ENCODE measurements at places on chromosomes 3 and 15.

DNA sequence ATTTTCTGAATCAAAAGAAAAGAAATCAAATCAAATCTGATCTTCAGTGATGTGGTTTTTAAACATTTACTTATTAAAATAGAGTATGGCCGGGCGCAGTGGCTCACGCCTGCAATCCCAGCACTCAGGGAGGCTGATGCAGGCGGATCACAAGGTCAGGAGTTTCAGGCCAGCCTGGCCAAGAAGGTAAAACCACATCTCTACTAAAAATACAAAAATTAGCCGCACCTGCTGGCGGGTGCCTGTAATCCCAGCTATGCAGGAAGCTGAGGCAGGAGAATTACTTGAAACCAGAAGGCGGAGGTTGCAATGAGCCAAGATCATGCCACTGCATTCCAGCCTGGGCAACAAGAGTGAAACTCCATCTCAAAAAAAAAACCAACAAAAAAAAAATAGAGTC lies 169.1 kb downstream of the ULK4 start:
- DNase-seq: no peak

DNA sequence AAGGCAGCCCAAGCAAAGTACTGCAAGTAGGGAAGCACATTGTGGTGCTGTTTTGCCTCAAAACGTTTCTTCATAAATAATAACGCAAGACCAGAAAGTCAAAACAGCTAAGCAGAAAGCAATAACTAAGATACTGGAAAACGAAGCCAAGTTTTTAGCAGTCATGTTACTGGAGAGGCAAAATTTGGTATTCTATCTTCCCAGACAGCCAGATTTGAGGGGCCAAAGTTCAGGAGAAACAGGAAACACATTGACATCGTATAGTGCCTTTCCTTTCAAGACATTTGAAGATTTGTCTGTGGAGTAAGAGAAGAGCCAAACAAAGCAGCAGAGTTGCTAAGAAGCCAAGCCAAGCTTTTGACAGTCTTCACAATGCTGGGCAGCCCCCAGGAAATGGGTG lies 843.6 kb upstream of the NECTIN3 start:
- DNase-seq: no peak

- no peak for DNase-seq
Measured at GRCh38 chr3:158532099-158532734, 38.8 kb upstream of the MLF1 start.

- no peak for DNase-seq
Measured at GRCh38 chr3:159236321-159236720, 434.5 kb downstream of the MFSD1 start.

DNA sequence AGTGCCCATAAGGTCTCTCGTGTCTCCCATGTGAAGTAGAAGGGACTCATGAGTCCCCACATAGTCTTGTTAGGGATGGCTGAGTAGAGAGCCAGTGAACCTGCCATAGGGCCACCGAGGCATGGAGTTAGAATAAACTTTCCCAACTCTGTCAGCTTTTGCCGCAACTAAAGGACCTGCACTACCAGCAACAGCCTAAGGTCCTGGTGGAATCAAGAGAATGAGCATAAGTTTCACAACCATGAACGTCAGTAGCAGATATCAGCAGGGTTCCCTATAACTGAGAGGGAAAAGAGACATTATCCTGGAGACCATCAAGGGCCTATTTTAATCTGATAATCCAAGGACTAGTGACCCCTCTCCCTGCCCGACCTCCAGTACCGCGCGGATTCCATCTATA lies 60.3 kb upstream of the FNDC3B start:
- no peak for DNase-seq

DNA sequence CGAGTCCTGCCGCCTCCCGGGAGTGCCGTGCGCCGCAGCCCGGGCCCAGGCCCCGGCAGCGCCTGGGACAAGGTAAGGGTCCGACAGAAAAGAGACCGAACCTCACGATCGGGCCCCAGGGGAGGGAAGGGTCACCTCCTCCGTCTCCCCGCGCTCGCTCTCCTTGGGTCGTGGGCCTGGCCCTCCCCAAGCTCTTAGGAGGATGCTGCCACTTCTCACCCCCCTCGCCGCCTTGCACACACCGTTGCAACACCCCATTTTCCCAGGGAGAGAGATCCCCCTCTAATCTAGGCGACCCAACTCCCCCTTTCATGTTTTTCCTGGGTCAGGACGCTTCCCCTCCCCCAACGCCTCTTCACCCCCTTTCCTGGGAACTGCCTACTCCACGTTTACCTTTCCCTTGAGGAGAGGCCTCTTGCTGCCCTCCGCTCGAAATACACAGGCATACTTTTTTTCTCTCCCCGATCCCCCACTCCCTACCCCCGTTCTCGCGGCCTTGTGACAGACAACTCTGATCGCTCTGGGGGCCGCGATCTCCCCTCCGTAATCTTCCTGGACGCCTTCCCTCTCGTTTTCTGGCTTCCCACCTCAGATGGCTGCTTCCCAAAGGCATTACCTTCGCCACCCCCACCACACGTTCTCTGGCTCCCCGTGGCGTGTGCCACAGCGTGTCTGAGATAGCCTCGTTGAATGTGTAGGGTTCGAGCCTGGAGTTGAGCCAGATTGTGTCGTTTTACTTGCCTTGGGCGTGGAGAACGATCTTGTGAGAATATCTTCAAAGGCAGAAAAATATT lies 688 bp downstream of the SETD5 start:
- no peak for DNase-seq

DNA sequence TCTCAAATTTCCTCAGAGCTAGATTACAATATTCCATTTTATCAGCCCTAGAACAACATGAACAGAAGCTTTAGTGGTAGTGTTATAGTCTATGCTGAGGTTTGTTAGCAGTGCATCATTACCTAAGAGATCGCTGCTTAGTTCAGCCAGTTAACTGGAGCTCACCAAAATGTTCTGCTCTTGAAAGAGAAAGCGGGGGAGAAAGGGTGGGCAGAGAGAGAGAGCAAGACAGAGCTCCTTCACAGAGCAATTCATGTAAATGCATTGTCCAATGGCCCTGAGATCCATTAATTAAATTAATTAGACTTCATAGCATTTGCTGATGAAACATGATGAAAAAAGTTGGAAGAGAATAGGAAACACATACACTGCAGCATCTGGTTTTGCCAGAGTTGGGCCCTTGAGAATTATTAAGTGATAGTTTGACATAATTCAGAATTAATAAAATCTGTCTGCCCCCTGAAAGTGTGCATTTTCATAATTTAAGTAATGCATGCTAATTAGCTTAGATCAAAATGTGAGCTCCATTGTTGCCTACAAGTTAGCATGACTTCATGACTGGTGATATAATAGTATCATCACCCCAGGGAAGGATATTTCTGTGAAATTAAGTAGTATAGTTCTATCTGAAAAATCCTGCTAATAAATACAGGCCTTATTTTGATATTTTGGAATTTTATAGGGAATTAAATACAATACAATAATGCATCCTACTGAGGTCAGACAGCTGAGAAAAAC lies 86.9 kb upstream of the LYSMD4 start:
- no peak for DNase-seq

GRCh38 chr15:89051875-89052274 lies 36.4 kb upstream of the ABHD2 start:
- DNase-seq: no peak

DNA sequence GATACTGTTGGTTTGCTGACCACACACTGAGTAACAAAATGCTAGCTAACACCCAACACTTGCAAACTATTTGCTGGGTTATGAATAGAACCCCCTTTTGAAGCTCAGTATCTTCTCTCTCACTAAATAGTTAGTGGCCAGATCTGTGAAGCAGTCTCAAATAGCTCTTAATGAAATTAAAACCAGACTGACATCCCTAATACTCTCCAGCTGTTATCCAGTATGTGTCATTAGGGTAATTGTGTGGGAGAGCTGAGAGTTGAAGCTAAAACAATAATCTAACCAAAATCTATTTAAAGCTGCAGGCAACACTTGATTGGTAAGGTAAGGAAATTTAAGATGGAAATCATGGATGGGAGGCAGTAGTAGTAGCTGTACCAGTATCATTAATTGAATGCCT lies 110.4 kb upstream of the RORA start:
- no peak for DNase-seq

DNA sequence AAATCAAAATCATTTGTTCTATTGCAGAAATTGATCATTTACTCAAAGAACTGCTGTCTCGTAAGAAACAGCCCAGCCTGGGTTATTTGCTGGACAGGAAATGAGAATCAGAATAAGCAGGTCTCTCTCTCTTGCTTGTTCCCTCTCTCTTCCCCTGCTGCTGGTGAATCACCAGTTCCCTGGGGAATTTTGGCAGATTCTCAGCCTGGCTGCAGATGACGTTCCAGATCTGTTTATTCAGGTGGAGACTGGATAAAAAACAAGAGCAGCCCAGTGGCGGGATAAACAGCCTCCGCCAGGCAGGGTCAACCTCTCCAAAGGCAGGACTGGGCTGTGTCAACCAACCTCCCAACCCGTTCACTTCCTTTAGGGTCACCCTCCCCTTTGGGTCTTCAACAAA lies 72.1 kb downstream of the LRIG1 start:
- no peak for DNase-seq

DNA sequence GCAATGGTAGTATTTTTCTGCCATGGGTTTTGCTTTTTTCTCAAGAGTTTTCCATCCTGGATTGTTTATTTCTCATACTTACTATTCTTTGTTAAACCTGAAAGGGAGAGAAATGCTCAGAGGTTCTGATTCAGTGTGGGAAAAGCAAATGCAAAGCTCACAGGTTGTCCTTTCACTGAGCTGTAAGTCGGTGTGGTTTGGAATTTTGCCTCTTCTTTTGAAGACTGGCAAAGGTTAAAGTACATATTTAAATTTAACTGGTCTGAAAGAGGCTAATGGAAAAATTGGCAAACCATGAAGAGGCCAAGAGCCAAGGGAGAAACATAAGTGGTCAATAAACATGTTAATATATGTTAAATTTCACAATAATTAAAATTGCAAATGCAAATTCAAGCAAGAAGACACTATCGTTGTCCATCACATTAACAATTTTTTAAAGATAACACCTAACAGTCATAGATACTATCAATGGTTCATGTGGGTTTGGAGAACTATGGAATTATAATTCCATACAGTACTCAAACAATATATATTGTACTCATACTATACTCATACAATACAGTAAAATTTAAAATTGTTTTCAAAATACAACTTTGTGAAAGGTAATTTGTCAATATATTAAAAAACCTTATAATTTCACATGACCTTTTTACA lies 246.8 kb upstream of the STT3B start:
- no peak for DNase-seq

DNA sequence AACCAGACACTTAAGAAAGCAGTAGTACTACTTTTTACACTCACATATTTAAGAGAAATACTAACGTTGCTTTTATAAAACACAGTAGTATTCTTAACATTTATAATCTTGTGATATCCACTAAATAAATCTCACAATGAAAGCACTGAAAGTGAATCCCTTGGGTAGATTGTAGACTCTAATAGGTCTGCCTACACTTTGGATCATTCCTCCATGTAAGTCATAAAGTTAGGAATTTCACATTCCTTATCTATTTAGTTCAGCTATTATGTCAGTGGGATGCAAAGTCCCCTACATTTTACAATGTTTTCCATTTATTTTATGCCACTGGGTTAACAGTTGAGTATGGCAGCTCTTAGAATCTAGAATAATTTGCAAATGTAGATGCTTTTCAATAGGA lies 330.7 kb downstream of the LSAMP start:
- no peak for DNase-seq

GRCh38 chr3:133734305-133734704 lies 11.9 kb upstream of the TF start:
- DNase-seq: no peak

DNA sequence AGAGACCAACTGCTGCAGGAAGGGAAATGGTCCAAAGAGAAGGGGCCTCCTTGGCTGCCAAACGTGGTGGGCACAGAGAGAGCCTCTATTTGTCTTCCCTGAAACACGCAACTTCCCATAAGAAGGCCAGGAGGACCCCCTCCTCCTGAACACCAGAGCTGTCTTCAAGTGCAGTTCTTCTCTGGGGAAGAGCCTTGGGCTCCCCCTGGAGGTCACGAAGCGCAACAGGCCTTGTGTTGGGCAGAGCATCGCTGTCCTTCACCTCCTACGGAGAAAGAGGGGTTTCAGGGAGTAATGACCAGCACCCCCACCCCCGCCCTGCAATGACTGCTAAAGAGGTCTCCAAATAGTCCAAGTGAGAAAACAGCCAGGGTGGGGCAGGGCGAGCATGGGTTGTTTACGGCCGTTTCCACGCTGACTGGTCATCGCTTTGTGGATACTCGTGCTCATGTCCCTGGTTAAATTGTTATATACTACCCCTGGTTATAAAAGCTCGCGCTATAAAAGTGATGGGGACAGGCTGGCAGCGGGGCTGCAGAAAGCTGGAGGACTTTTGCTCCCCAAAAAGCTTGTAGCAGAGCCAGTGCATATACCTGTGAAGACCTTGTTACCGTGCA lies 397.5 kb upstream of the ATP10A start:
- DNase-seq: peak; percentile 3

DNA sequence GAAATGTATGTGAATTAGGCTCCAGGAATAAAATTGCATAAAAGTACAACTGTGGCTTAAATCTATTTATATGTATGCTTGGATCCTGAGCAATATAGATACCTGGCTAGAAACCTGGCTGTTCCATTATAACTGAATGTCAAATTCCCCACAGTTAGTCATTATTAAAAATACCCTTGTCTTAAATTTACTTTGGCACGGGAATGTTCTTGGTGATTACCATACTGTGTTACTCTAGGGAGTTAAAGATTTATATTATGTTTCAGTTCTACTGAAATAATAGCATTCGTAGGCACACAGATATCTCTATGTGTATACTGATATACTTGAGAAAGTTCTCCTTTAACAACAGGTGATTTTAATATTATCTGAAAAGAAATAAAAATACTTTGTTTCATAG lies 394.1 kb downstream of the PTPRG start:
- DNase-seq: no peak

GRCh38 chr3:94162700-94163099 lies 99.8 kb downstream of the NSUN3 start:
- DNase-seq: no peak

DNA sequence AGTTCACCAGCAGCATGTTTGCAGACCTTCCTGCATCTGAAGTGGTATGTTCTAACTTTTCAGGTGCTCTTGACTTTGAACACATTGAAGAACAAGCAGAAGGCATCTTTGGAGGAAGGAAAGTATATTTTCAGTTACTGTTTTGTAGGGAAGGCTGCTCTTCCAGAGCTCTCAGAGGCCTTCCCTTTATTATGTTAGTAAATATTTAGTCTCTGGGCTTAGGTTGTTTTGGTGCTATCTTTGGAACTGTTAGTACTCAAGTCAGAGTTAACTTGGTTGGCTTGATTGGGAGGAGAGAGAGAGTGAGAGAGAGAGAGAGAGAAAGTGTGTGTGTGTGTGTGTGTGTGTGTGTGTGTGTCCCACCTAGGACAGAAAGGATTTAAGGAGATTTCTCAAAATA lies 188.2 kb downstream of the ITPR1 start:
- DNase-seq: no peak

- no peak for DNase-seq
Measured at GRCh38 chr3:190239325-190239724, 82.9 kb downstream of the CLDN1 start.

GRCh38 chr3:180283251-180283650 lies 246.5 kb upstream of the PEX5L start:
- DNase-seq: no peak

- no peak for DNase-seq
Measured at GRCh38 chr3:123769356-123769743, 114.8 kb downstream of the MYLK start.

- DNase-seq: no peak
Measured at GRCh38 chr3:481680-482079, 285.1 kb downstream of the CHL1 start.

- DNase-seq: no peak
Measured at GRCh38 chr3:137204409-137204808, 246.6 kb downstream of the IL20RB start.

GRCh38 chr3:120424976-120425570 lies 25.7 kb downstream of the FSTL1 start:
- no peak for DNase-seq

GRCh38 chr3:53226841-53227407 lies 28.9 kb downstream of the TKT start:
- DNase-seq: no peak

Measured in stimulated activated CD4-positive, alpha-beta T cell treated with anti-CD3 and anti-CD28 coated beads, TNF-alpha, amount 100 ng/mL, for 1 hour (primary cell).